Esophagus muscularis mucosa (tissue), 4 donors: ENCODE measurements at places on chromosomes 7 and 10. TPM values are rescaled to one million over a fixed set of nuclear protein-coding genes. Genes with fewer than 3 reads are reported as not detected.

DNA sequence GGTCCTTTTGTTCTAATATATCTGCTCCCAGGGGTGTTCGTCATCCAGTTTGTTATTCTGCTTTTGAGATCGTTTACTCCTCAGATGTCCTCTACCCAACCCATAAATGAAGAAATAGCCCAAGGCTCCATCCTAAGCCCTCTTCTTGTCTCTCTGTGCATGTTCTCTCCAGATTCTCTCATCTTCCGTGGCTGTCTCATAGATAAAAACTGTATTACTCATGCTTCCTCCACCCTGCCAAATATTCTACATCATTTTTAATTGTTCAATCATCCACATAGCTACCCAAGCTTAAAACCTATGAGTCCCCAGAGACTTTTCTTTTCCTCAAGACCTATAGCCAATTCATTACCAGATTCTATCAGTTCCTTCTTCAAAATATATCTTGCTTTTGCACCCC, 44.9 kb downstream of the CAV1 start:
- no peak for DNase-seq

DNA sequence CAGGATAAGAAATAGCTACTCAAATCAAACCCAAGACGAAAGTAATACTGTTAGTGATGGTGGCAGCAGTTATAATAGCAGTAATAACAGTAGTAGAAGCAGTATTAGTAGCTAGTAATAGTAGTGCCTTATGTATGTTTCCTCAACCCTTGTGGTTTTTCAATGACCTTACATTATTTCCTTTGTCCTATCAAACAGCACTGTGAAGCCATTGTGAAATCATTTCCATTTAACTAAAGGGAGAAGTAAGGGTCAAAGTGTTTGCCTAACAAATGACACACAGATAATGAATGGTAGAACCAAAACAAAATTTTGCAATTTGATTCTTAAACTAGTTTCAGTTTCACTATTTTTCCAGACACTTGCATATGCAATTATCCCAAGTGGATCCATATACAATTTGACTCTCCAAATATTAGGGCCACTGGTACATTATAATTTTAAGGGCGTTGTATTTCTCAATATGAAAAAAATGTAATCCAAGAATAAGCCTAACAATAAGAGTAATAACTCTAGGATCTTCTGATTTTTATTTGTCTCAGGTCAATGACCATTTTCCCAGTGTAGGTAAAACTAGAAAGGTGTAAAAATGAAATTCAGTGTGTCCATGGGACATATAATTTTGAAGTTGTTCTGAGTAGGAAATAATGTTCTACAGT, 33.7 kb upstream of the TMEM26 start:
- no peak for DNase-seq

DNA sequence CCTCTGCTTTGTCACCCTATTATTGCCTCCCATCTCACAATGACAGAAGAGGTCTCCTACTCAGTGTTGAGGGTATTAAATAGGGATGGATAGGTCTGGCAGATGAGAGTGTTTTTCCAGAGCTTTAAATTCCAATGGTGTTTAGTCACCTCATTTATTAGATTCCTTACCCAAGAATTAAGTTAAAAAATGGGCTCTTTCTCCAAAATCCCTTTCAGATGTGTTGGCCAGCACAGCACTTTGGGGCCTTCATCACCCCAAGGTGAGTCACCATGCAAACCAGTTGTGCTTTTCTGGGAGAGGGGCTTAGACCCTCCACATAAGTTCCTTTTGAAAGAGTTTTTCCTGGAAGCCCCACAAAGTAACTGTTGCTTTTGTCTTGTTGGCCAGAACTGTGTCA, 78.4 kb downstream of the CYP26A1 start:
- no peak for DNase-seq

SAP25 gene
- total RNA-seq = 0.83 TPM

- no peak for DNase-seq
Observed at GRCh38 chr10:31664803-31665202, 263.8 kb downstream of the ARHGAP12 start.

ZNF467 gene
- total RNA-seq = 11.6 TPM

FAM25G gene
- total RNA-seq = not detected

GBX1 gene
- total RNA-seq = not detected
